ENCODE measurements at places on chromosomes 6 and 20.

GRCh38 chr6:105806486-105806920 lies 279.6 kb upstream of the PRDM1 start:
- DNase-seq: no peak

DNA sequence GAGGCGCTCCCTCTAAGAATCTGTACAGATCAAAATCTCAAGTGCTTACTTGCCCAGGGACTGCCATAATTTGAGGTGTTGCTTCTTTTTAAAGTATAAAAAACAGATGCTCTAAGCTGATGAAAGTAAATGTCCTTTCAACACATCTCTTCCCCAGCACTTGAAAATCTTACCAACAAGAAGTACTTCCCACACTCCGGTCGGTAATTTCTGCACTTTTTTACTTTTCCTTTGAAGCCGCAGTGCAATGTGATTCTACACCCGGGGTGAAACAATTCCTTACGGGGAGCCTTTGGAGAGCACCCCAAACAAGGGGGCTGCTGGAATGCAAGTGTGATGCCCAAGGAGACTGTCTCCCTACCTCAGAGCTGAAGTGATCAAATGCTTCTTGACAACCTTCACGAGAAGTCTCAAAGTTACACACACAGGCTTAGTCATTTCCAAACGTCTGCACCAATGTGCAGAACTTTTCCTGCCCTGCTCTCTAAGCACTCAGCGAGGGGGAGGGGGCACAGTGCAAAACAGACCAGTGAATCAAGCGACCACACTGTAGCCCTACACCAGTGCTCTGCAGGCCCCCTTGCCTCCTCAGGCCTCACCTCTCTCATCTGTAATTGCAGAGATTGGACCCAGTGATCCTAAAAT lies 56.7 kb downstream of the ATXN1 start:
- DNase-seq: no peak

GRCh38 chr6:52634211-52634610 lies 36.7 kb upstream of the TMEM14A start:
- DNase-seq: no peak

- DNase-seq: no peak
Measured at GRCh38 chr6:139448051-139448649, 73.7 kb upstream of the CITED2 start.

DNA sequence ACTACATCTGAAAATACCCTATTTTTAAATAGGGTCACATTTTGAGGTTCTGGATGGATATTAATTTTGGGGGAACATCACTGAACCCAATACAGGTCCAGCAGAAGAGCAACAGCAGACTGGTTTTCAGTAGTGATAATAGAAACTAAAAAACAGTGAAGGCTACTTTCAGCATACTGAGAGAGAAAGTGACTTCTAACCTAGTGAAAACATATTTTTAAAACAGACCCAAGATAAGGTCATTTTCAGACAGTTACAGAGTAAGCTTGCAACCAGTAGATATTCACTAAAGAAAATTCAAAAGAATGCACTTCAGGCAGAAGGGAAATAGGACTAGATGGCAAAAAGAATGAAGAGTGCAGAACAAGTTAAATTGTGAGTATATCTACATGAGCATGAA lies 42.0 kb upstream of the TMEM244 start:
- DNase-seq: no peak

GRCh38 chr6:72626126-72626525 lies 4.3 kb downstream of the KCNQ5 start:
- no peak for DNase-seq

GRCh38 chr6:106556368-106556960 lies 72.8 kb downstream of the RTN4IP1 start:
- no peak for DNase-seq

- no peak for DNase-seq
Measured at GRCh38 chr20:44819936-44820335, 9.6 kb upstream of the RIMS4 start.

DNA sequence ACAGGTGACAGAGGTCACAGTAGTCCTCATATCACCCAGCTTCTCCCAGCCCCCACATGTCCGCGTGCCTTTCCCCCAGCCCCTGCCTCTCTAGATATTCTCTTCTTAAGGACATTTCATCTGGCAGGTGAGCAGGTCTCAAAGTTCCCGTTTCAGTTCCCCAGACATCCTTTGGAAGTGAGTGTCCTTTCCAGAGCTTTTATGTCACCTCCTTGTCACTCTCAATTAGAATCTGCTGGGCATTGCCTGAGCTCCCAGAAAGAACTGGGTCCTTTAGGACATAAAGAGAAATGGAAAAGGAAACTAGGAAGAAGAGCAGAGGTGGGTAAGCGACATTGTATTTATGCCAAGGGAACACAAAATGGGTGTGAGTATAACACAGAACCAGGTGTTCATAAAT lies 66.9 kb upstream of the CEP85L start:
- no peak for DNase-seq

- peak; percentile 55 for DNase-seq
Measured at GRCh38 chr6:43257367-43258145, 14.3 kb downstream of the TTBK1 start.
